ENCODE measurements at places on chromosomes 6 and 20. TPM values are rescaled to one million over a fixed set of nuclear protein-coding genes. Genes with fewer than 3 reads are reported as not detected.
A peak's percentile ranks its signal among the peaks of the same experiment; 100 is the strongest.

DNA sequence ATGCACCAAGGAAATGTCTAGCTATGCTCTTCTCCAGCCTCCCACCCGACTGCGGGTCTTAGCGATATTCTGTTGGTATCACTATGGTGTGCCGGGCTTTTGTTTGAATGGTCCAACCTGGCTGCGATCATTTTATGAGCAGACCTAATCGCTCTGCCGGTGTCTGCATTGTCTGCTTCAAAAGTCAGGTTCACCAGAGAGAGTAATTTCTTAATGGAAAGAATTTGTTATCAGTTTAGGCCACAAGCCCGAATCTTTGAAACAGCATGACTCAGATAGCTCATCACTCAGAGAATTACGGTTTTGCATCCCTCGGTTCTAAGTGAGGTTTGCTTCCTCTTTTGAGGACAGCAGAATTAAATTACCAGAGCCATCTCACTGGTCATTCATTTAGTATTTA lies 521.0 kb upstream of the ARID1B start:
- no peak for DNase-seq

- DNase-seq, result no peak
Observed at GRCh38 chr6:71294121-71294523, 5.5 kb downstream of the OGFRL1 start.

DNA sequence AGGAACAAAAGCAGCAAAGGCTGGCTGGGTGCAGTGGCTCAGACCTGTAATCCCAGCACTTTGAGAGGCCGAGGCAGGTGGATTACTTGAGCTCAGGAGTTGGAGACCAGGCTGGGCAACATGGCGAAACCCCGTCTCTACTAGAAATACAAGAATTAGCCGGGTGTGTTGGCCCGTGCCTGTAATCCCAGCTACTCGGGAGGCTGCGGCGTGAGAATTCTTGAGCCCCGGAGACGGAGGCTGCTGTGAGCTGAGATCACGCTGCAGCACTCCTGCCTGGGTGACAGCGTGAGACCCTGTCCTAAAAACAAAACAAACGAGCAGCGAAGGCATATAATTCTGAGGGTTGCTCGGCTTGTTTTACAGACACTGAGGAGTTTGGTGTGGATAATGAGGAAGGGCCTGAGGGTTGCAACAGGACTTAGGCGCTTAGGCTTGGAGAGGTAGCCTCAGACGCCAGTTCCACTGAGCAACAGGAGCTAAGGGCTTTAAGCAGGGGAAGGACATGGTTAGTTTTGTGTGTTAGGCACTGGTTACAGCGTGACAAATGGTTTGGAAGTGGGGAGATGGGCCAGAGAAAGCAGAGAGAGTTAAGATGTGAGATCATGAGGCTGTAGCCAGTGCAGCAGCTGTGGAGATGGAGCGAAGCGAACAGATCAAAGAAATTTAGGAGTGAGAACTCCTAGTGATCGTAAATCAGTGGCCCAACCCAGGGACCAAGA lies 1.2 kb downstream of the MYH7B start:
- DNase-seq, result no peak

- DNase-seq, result peak; percentile 93
Observed at GRCh38 chr20:36585410-36586125, 12.2 kb downstream of the TGIF2 start.

Gene HEY2
- not detected for total RNA-seq

Gene SNX21
- total RNA-seq, result 11.2 TPM

Gene NKX2-4
- not detected for total RNA-seq

Gene SLC26A8
- total RNA-seq, result not detected

GRCh38 chr20:32749914-32750637 lies 6.8 kb upstream of the COMMD7 start:
- DNase-seq, result no peak

DNA sequence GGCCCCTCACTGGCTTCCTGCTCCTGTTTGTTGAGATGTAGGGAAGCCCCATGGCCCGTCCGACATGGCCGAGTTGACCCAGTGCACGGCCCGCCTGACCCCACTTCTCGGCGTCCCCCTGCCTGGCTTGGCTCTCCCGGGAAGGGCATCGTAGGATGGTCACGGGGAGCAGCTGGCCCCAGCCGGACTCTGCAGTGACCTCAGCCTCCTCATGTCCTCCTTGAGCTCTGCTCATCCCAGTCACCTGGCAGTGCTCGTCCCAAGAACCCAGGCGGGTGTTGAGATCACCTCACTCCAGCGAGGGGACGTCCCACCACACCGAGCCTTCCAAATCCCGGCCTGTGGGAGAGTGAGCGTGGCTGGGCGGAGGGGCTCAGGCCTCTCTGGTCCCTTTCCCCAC lies 15.7 kb downstream of the SLCO4A1 start:
- no peak for DNase-seq

DNA sequence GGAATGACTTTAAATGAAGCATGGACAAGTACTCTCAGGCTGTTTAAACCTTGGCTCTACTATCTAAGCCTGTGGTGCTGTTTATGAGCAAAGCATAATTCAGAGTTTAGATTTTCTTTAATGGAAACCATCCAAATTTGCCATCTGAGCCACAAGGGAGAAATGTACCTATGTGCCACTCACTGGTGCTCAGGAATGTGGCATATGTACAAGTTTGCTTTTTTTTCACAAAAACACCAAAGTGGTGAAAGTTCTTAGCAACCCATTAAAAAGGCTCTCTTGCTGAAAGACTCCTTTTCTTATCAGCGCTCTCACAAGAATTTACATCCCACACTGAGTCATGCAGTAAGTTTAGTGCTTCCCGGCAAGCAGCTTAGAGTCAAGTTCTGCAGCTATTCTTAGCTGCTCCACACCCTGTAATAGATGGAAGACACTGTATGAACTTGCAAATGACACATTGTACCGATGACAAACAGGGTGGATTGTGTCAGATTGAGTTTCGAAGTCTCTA lies 57.3 kb upstream of the MLIP start:
- DNase-seq, result peak; percentile 95

- DNase-seq, result no peak
Observed at GRCh38 chr6:38688579-38689087, 14.3 kb downstream of the GLO1 start.

Gene PLCB4
- 3.1 TPM for total RNA-seq

Gene DLL1
- 18.8 TPM for total RNA-seq

- DNase-seq, result no peak
Observed at GRCh38 chr6:13131935-13132661, 196.2 kb downstream of the TBC1D7 start.

Gene SLC17A9
- total RNA-seq, result 0.34 TPM

DNA sequence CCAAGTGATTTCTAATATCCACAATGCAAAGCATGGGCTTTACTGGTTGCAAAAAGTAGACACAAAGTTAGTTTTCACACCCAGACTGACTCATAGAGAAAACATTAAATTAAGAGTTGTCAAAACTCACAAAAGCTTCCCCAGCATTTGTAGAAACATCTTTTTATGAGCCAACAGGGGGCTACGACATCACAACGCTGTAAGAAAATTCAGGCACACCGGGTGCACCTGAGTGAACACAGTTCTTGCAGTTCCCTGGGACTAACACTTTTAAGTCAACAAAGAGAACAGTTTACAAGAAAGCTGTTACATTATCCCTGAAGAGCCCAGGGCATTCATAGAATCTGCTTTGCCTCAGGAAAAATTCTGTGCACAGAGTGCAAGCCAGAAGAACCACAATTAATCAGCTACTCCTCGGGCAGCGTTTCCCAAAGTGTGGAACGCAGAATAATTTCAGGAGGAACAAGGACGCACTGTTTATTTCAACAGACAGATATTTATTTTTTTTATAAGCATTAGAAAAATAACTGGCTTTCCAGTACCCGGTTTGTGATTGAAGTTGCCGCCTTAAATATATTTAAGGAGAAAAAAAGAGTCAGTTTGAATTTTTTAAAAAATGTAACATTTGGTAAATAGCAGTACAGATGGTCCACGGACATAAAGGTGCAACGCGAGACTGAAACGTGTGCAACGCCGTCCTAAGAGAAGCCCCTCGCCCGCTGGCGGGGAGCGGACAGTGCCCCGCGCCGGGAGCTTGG lies 1.2 kb downstream of the NCOA5 start:
- peak; percentile 33 for DNase-seq
